B cell (primary cell): ENCODE measurements at places on chromosomes 6 and 20. TPM values are rescaled to one million over a fixed set of nuclear protein-coding genes. Genes with fewer than 3 reads are reported as not detected.

WFDC10B gene
- 0.30 TPM in 1 of 2 replicates, not detected in the other for polyA plus RNA-seq

SLC22A2 gene
- not detected in 2 replicates for polyA plus RNA-seq

ARHGAP40 gene
- not detected in 2 replicates for polyA plus RNA-seq

RNF144B gene
- polyA plus RNA-seq = 3.0 and 4.8 TPM in 2 replicates

FKBP1C gene
- 0.07 TPM in 1 of 2 replicates, not detected in the other for polyA plus RNA-seq

MACROD2 gene
- polyA plus RNA-seq = 6.7 and 8.0 TPM in 2 replicates

HDGFL1 gene
- not detected in 2 replicates for polyA plus RNA-seq

STMND1 gene
- not detected in 2 replicates for polyA plus RNA-seq

CST2 gene
- polyA plus RNA-seq = not detected in 2 replicates

CALHM4 gene
- not detected in 2 replicates for polyA plus RNA-seq

DPPA5 gene
- not detected in 2 replicates for polyA plus RNA-seq

CSNK2A1 gene
- polyA plus RNA-seq = 28.3 and 33.6 TPM in 2 replicates
